Sigmoid colon (tissue), 7 donors: ENCODE measurements at places on chromosomes 2 and 18. TPM values are rescaled to one million over a fixed set of nuclear protein-coding genes. Genes with fewer than 3 reads are reported as not detected.

DNA sequence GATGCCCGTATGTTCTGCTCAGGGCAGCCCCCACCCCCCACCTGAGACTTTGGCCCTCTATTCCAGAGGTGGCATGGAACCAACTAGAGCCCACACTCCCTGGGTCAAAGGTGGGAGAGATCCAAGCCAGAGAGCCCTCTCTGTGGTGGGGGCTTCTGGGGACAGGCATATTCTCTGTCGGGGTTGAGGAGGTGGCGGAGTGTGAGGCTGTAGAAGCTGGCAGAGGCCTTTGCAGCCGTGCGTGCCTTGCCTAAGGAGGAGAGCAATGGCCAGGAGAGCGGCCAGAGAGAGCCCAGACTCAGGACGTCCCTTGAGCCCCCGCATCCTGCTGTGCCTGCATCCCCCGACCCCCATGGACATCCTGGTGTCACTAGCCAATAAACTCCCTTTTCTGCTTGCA lies 79.2 kb upstream of the HPCAL1 start:
- H3K4me1 ChIP-seq, result no peaks in the 10 kb centered on the region
- no peak overlapping the region for H3K27ac ChIP-seq
- H3K27me3 ChIP-seq, result no peaks in the 10 kb centered on the region
- H3K4me3 ChIP-seq, result no peak overlapping the region

Gene SLC9A2
- total RNA-seq, result not detected

Gene SLC40A1
- total RNA-seq, result 52.1 TPM

- H3K27me3 ChIP-seq, result peaks cover 22% of the 10 kb centered on the region
- H3K4me1 ChIP-seq, result peaks cover 13% of the 10 kb centered on the region
These were observed 711 bp downstream of the DOK6 start for GRCh38 chr18:69401226-69401971.

DNA sequence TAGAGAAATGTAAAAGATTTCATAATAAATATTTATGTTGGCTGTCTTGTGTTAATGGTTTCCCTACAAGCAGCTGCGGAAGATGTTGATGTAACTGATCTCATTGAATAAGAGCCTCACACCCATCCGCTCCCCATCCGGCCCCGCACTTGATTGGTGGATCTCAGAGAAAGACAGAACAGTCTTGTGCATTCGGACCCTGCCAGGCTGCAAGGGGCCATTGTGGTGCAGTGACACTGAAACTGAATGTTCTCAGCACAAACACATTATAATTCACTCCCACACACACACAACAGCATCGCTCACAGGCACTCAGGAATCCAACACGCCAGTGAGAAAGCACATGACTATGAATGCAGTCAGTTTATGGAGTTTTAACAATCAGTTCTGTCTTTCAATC lies 47.8 kb downstream of the PRELID3A start:
- H3K27ac ChIP-seq, result no peak overlapping the region
- H3K4me1 ChIP-seq, result no peaks in the 10 kb centered on the region
- H3K4me3 ChIP-seq, result no peak overlapping the region
- DNase-seq, result no peak

DNA sequence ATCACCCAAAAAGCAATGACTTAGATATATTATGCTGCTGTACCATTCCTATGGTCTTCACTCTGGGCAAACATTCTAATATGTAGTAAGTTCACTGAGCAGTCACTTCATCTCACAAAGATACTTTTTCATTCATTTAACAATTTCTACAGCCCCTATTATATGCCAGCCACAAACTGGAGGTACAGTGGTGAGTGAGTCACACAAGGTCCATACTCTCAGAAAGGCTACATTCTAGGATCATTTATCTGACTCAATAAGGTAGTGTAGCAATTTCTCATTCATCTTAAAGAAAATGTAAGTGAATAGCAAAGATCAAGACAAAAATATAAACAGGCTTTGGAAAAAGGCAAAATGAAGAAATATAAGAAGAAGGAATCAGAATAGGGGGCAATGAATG lies 40.5 kb downstream of the NHEJ1 start:
- no peaks in the 10 kb centered on the region for H3K36me3 ChIP-seq
- no peaks in the 10 kb centered on the region for H3K27me3 ChIP-seq
- no peaks in the 10 kb centered on the region for H3K4me1 ChIP-seq
- H3K4me3 ChIP-seq, result no peak overlapping the region

GRCh38 chr2:12412898-12413305 lies 303.8 kb upstream of the TRIB2 start:
- H3K4me1 ChIP-seq, result no peaks in the 10 kb centered on the region
- H3K4me3 ChIP-seq, result no peak overlapping the region
- H3K27me3 ChIP-seq, result no peaks in the 10 kb centered on the region
- H3K36me3 ChIP-seq, result no peaks in the 10 kb centered on the region
- no peak overlapping the region for H3K27ac ChIP-seq
- no peak for DNase-seq

DNA sequence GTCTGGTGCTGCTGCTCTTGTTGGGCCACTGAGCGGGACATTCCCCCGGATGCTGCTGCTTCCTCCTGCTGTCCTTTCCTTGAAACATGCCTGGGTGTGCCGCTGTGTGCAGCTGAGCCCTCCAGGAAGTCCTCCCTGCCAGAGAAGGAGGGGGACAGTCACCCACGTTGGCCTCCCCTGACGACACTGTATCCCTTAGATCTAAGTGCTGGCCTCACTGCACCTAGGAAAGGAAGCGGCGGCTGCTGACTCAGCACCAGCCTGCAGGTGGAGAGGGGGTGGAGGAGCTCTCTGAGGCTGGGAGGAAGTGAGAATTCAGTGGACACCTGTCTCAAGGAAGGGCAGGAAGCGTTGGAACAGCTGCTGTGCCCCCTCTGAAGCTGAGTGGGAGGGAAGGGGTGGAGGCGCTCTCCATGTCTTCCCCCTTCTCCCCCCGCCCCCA lies 239.8 kb downstream of the HAUS1 start:
- no peaks in the 10 kb centered on the region for H3K4me1 ChIP-seq
- H3K27ac ChIP-seq, result no peak overlapping the region
- peak; percentile 65 for DNase-seq
- H3K27me3 ChIP-seq, result no peaks in the 10 kb centered on the region
- H3K36me3 ChIP-seq, result no peaks in the 10 kb centered on the region
- no peak overlapping the region for H3K4me3 ChIP-seq

Gene C2orf66
- total RNA-seq, result not detected

GRCh38 chr2:209872675-209873074 lies 101.0 kb downstream of the UNC80 start:
- no peak for DNase-seq
- H3K4me1 ChIP-seq, result no peaks in the 10 kb centered on the region
- H3K36me3 ChIP-seq, result no peaks in the 10 kb centered on the region

Gene RTP5
- not detected for total RNA-seq

DNA sequence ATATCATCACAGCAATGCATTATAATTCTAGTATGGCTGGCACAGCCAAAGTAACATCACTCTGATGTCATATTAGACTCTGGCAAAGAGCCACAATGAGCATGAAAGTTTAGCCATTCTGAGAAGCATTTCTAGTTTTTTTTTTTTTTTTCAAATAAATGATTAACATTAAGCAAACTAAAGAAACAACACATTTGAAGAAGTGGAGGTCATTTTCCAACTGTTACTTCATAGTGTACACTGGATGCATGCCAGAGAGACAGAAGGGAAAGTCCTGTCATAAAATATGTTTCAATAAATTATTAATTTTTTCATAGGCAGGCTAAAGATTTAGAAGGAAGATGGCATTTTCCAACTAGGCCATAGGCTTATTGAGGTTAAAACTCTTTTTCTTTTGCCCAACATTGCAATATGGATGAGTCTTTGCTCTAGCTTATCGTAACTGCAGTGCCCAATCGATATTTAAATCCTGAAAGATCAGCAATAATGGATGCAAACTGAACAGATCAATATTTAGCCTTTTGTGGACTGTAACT lies 1630.4 kb upstream of the ACVR2A start:
- DNase-seq, result no peak
- H3K27me3 ChIP-seq, result no peaks in the 10 kb centered on the region
- no peak overlapping the region for H3K4me3 ChIP-seq

- no peak overlapping the region for H3K4me3 ChIP-seq
- no peaks in the 10 kb centered on the region for H3K27me3 ChIP-seq
- H3K27ac ChIP-seq, result no peak overlapping the region
- H3K4me1 ChIP-seq, result no peaks in the 10 kb centered on the region
These were observed 182.2 kb upstream of the CDH2 start for GRCh38 chr18:28359176-28359575.

DNA sequence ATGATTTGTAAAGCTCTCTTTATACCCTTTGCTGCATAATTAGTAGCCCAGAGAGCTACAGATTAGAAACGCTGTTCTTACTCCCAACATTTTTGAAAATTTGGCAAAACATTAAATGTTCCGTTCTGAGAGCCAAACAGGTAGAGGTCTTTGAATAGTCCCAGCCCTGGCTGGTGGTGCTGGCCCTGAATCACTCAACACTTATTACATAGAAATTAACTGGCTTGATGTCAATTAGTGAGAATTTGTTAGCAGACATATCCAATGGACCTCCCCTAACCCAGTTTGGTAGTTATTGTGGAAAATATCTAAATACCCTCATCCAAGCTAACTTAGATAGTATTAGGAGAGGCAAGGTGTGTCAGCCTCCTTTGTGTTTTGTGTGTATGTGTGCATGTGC lies 440.7 kb downstream of the MTX2 start:
- no peak overlapping the region for H3K4me3 ChIP-seq
- no peaks in the 10 kb centered on the region for H3K36me3 ChIP-seq
- peak overlapping the region; percentile 29 for H3K27ac ChIP-seq
- no peaks in the 10 kb centered on the region for H3K27me3 ChIP-seq
- DNase-seq, result no peak

DNA sequence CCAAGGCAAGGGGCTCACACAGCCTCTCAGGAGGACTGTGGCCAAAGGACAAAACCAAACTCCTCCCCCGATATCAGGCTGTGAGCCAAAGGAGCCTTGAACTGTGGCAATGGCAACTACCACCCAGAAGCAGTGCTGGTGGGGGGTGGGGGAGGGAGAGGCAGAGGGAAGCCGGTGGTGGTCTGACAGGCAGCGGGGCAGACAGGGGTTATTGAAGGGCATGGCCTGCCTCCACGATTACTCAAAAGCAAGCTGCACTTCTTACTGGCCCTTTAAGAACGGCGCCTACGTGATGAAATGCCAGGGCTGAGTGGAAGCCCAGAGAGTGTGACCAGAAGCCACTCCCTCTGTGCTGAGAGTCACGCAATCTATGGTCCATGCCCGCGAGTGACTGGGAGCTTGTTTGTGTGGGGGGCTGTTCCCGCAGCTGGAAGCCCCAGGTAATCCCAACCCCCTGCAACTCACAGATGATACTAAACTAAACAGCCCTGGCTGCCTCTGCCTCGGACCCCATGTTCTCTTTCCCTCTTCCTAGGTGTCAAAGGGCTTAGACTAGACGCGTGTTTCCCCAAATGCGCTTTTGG lies 128.2 kb upstream of the CXCR4 start:
- H3K36me3 ChIP-seq, result no peaks in the 10 kb centered on the region
- H3K4me1 ChIP-seq, result no peaks in the 10 kb centered on the region
- H3K27me3 ChIP-seq, result no peaks in the 10 kb centered on the region
- H3K27ac ChIP-seq, result no peak overlapping the region
- DNase-seq, result no peak

Gene NPPC
- 5.6 TPM for total RNA-seq

- no peak overlapping the region for H3K4me3 ChIP-seq
- no peaks in the 10 kb centered on the region for H3K36me3 ChIP-seq
- no peak for DNase-seq
- H3K4me1 ChIP-seq, result no peaks in the 10 kb centered on the region
- H3K27ac ChIP-seq, result no peak overlapping the region
- no peaks in the 10 kb centered on the region for H3K27me3 ChIP-seq
These were observed 45.5 kb upstream of the UBE2E3 start for GRCh38 chr2:180934911-180935310.

GRCh38 chr2:71129902-71130151 lies 202 bp downstream of the MCEE start:
- H3K4me1 ChIP-seq, result peaks cover 37% of the 10 kb centered on the region
- peak overlapping the region; percentile 95 for H3K27ac ChIP-seq
- peak overlapping the region; percentile 74 for H3K4me3 ChIP-seq
- DNase-seq, result no peak
- peaks cover 6% of the 10 kb centered on the region for H3K36me3 ChIP-seq
- H3K27me3 ChIP-seq, result no peaks in the 10 kb centered on the region

GRCh38 chr2:46410273-46411244 lies 68.8 kb upstream of the TMEM247 start:
- no peak overlapping the region for H3K27ac ChIP-seq
- H3K27me3 ChIP-seq, result no peaks in the 10 kb centered on the region
- H3K4me1 ChIP-seq, result no peaks in the 10 kb centered on the region
